ENCODE measurements at places on chromosomes 4 and X.

- no peak for DNase-seq
These were observed 41.1 kb downstream of the AMMECR1 start for GRCh38 chrX:110276778-110277177.

- no peak for DNase-seq
These were observed 6.5 kb upstream of the USP46 start for GRCh38 chr4:52665592-52665991.

- DNase-seq, result peak; percentile 58
These were observed 47.2 kb upstream of the RELL1 start for GRCh38 chr4:37733240-37733867.

GRCh38 chr4:181987392-181987791 lies 255.8 kb upstream of the TENM3 start:
- no peak for DNase-seq

DNA sequence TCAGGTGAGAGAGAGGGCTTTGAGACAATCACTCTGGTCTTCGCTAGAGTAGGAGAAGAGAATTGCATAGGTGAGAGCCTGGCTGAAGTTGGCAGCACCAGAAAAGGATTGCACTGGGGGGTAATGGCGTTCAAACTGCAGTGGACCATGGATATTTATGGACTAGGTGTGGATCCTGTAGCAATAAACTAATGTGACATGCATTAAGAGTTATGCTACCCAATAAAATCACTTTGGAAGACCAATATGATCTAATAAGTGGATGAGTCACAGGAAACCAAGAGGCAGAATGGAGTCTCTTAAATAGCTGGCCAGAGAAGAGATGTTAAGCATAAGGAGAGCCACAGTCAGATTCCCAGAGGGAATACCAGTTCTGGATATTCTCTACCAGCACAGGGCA lies 259.8 kb downstream of the FBXO8 start:
- no peak for DNase-seq

DNA sequence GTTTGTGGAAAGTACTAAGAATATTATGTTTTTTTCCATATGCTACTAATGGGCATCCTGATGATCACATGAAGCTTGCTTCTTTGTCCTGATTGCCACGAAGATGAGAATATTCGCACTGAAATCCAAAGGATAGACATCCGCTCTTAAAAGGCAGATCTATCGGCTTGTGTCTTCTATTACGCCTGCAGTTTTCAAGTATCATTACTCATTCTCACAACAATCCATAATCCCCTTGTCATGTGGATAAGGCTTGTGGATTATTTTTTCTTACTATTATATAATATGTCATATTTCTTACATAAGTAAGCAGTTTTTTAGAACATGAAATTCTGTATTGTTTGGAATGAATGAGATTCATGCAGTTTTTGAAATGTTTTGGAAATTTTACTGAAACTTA lies 62.8 kb downstream of the KCNIP4 start:
- no peak for DNase-seq

DNA sequence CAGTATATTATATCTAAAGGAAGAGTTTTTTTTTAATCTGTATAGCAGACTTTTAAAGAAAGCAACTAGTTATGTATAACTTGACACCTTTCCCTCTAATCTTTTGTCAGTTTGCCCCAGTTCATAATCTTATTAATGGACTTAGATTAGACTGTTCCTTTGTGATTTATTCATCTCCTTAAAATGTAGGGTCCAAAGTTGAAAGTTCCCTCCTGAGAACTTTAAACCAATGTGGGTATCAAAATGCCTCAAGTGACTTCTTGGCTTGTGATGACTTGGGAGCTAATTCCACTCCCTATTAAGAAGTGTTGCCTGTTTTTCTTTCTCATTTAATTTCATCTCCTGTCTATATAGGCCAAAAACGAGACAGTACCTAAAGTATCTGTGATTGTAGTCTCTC lies 6.3 kb upstream of the SDAD1 start:
- DNase-seq, result no peak

DNA sequence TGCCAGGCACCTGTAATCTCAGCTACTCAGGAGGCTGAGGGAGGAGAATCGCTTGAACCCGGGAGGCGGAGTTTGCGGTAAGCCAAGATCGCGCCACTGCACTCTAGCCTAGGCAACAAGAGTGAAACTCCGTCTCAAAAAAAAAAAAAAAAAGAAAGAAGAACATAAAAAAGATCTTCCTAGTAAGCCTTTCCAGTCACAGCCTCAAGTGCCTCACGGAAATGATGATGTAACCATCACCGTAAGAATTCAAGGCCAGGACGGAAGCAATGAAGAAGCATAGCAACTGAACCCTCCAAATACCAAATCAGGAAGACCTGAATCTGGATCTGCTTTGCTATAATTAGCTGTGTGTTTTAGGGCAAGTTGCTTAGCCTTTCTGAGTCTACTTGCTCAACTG lies 28.8 kb downstream of the RBM47 start:
- no peak for DNase-seq

- DNase-seq, result no peak
These were observed 29.8 kb upstream of the EMCN start for GRCh38 chr4:100547541-100548199.

DNA sequence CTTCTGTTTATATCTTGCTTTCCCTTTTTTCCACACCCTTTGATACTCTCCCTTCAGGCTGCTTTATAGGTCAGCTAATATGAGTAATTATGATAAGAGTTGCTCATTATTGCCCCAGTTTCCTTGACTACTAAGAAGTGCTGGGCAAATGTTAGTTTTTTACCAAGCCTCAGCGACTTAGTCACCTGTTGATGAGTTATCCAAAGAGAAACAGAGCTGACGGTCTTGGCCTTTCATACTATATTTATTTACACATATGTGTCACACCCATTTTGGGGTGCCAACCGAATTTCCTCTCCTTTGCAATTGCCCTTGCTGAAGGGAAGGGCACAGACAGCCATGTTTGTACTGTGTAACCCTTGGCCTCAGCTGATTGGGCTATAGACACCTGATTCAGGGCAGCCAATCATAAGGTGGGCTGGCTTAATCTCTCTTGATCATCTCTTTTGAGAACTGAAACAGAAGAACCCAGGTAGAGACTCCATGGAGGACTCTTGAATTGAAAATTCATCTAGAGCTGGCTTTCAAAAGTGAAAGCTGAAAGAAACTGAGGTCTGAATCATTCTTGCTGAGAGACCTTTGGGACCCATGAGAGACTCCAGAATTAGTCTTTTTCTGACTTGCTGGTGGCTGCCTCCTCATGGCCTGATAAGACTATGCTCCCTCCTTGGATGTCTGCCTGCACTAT lies 111.7 kb upstream of the RPS6KA3 start:
- DNase-seq, result no peak

DNA sequence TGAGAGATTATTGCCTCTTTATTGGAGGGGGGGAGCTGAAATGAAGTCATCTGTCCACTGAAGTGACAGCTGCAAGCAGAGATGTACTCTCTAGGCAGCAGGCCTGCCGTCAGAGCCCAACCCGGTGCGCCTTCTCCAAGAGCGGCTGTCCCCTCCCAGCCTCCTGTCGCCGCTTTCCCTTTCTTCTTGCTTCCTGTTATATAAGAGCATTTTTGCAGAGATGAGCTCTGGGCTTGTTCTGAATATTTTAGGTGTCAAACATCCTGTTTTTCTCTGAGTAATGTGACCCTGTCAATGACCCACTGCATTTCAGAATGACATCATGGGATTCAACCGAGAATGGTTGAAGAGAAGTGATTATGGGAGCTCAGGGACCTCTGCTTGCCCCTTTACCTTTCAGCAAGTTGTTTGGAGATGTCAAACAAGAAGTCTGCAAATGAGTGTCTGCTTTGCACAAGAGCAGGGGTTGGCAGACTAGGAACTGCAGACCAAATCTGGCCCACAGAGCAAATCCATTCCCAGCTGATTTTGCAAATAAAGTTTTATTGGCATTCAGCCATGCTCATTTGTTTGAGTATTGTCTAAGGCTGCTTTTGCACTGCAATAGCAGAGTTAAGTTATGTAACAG lies 79.9 kb downstream of the SLC9A6 start:
- peak; percentile 45 for DNase-seq

GRCh38 chr4:56995525-56995924 lies 16.8 kb downstream of the POLR2B start:
- no peak for DNase-seq

- DNase-seq, result no peak
These were observed 277.1 kb upstream of the TENM3 start for GRCh38 chr4:181966104-181966551.

DNA sequence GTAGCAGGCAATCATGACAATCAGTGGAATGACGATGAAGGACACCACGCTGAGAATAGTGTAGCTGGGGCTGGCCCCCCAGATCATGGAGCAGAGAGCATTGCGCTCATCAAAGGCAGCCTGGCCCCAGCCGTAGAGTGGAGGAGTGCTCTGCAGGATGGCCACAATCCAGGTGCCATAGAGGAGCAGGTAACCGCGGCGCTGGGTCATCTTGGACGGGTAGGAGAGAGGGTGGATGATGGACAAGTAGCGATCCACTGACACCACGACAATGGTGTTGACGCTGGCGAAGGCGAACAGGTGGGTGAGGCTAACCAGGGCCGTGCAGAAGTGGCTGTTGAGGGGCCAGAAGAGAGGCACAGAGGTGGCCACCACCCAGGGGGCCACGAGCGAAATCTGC lies 2.8 kb downstream of the GPR101 start:
- no peak for DNase-seq

- DNase-seq, result peak; percentile 83
These were observed at the start of gene P2RY8 for GRCh38 chrX:1537031-1537715. P2RY8 (minus strand) TSS chrX:1537185; CDS start chrX:1466558, 70,627 bp downstream.

GRCh38 chr4:100736641-100737451 lies 219.0 kb upstream of the EMCN start:
- DNase-seq, result no peak

GRCh38 chr4:142846108-142846728 lies at the start of gene INPP4B:
INPP4B (minus strand) TSS chr4:142846301.
- no peak for DNase-seq

DNA sequence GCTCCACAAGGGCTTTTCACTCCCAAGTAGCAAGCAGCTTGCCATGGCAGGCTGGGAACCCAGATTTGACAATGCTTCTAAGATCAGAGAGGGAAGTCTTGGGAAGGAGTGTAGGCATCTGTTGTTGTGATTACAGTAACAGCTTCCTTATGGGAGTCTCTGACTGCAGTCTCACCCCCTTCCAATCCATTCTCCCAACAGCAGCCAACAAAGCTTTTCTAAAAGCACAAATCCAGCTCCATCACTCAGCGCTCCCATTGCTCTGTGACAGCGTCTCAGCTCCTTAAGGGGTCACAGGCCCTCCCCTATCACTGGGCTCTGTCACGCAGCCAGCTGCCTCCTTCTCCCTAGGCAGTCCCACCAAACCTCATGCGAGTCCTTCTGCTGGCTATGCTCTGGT lies 7.1 kb downstream of the IGFBP7 start:
- no peak for DNase-seq

DNA sequence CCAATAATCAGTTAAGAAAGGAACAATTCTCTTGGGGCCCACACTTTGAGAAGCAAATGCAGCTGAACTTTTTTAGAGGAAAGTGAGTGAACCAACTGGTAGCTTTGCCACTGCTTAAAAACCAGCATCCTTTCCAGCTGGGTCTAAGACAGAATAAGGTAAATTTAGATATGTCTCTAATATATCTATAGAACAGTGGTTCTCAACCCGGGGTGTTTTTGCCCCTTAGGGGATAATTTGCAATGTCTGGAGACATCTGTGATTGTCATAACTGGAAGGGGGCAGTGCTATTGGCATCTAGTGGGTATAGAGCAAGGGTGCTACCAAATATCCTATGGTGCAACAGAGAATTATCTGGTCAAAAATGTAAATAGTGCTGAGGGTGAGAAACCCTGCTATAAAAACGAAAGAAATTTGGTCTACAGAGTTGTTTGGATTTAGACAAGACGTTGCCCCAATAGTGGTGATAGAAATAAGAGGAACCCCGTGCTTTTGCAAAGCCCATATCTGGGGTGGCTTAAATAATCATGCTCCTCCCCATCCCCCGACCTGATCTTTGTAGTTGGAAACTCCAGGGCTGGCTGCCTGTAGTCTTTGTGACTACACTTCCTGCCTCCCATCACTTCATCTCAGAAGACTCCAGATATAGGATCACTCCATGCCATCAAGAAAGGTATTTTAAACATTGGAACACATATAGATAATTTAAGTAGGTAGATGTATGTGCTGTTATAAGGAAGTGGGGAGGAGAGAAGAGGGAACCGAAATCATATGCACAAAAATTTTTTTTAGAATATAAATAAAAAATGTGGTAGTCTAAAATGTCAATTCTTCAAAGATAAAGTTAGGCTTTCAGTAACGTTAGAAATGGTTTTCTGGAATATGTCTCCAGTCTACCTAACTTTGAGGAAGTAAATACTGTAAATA lies at the start of gene TLR7:
Gene TLR7 (plus strand): TSS at position 622 of the 927 bp plus-strand sequence. CDS start 507 bp downstream, outside the sequence.
- no peak for DNase-seq

GRCh38 chr4:81120055-81120454 lies 89.5 kb downstream of the BMP3 start:
- no peak for DNase-seq

DNA sequence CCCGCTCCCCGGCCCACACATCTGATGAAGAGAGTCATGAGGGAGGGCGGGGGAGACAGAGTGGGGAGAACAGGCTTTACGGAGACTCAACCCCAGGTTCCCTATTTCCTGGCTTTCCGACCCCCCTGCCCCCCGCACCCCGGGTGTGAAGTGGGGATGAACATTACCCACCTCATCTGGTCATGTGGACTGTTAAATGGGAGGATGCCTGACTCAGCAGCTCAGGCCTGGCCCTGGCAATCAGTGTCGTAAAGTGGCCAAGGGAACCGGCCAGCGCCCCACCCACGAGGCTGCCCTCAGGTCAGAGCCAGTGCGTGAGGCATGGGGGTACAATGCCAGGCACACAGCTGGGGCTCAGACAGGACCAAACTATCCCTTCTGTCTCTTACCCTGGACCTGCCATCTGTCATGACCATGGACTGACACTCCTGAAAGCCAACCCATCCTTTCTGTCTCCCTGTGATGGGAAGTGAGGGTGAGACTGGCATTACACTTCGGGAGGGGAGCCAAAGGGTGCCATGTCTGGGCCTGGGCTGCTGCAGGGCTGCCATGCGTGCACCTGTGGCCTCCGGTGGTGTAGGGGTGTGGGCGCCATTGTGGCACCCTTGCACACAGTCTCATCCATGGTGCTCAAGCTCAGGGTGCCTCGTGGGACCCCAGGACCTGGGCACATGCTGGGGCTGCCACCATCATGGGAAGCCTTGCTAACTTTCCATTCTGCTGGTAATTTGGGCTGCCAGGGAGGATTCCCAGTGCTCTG lies 106.1 kb upstream of the PSAPL1 start:
- no peak for DNase-seq

DNA sequence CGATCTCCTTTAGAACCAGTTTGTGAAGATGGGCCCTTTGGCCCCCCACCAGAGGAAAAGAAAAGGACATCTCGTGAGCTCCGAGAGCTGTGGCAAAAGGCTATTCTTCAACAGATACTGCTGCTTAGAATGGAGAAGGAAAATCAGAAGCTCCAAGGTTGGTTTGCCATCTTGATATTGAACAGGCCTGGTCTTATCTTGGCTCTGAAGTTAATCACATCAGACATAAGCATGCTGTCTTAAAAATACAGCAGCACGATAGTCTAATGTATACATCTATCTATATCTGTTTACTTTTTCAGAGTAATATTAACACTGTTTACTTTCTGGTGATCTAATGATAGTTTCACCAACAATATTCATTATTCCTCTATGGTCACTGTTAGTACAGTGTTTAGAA lies 129.8 kb downstream of the PTTG2 start:
- no peak for DNase-seq

GRCh38 chr4:24070117-24070516 lies 180.3 kb upstream of the PPARGC1A start:
- DNase-seq, result no peak

Data from left lobe of liver (tissue), 2 donors.